ENCODE measurements at places on chromosomes 2 and 18.

GRCh38 chr18:48342581-48342980 lies 66.6 kb downstream of the ZBTB7C start:
- DNase-seq: no peak

DNA sequence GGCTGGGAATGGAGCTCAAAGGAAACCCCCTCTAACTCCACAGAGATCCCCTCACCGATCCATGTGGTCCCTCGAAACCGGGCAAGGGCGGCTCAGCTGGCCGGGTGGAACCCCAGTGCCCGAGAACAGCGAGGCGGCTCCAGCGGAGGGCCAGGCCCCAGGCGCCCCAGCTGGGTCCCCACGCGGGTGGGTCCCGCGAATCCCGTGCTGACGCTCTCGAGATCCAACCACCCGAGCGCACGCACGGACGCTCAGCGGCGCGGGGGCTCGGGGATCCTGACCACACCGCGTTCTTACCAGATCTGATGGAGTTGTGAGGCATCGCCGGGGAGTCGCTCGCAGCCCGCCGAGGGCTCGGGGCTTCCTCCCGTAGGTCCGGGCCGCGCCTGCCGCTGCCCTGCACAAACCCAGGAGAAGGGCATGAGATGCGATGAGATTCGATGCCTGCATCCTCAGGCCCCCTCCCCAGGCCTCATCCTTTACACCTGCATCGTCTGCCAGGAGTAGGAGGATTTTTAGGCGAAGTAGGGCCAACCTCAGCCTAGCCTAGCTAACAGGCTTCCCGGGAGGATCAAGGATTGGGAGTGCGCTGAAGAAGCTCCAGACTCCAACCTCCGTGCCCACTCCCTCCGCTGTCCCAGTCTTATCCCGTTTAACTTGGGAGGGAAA lies 514 bp downstream of the PAX8 start:
- DNase-seq: no peak

DNA sequence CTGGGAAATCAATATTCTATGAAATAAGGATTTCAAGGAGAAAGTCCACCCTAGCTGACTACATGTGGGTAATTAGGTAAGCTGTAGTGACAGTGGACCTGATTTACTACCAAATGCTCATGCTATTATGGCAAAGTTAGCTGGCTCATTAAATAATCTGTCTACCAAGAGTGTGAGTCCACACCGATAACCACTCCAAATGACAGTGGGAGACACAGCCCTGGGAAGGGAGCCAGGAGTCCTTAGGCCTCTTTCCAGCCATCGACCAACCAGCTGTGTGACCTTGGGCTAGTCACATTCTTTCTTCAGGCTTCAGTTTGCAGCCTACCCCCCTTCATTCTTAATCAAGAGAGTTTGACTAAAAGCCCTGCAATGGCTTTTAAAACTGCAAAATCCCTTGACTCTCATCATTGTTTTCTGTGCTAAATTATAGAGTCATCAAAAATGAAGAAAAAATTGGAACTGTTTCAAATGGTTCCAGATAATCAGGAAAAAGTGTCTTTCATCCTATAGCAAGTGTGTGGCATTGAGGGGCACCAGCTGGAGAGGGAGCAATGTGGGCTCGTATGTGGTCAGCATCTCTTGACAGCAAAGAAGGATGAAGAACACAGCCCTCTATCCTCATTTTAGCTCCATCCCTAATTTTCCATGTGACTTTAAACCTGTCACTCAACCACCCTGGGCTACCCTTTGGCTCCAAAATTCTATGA lies 45.6 kb upstream of the SLC14A2 start:
- no peak for DNase-seq

DNA sequence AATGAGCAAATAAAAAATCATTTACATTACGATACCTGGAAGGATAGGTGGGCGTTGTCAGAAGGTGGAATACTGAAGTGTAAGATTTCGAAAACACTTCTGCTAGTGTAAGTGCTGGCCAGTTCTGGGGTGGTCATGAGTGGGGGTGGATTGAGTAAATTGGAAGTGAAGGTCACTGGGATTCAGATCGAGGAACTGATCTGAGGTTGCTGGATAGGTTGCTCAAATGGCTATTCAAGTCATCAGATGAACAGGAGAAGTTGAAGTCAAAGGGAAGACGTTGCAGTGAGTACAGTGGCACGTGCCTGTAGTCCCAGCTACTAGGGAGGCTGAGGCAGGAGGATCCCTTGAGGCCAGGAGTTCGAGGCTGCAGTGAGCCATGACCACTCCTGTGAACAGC lies 95.7 kb downstream of the MALT1 start:
- no peak for DNase-seq

DNA sequence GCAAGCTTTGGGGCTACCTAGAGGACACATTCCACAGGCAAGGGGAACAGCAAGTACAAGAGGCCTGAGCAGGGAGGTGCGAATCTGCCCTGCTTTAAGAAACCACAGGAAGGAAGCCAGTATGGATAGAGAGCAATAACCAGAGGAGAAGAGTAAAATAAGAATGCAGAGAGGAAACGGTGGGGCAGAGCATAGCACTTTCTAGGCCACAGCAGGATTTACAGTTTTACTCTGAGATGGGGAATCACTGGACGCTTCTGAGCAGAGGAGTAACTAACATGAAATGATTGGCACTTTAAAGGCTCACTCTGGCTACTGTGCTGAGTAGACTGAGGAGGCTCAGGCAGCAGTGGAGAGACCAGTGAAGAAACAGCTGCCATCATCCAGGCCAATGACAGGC lies 23.8 kb downstream of the AAK1 start:
- no peak for DNase-seq

DNA sequence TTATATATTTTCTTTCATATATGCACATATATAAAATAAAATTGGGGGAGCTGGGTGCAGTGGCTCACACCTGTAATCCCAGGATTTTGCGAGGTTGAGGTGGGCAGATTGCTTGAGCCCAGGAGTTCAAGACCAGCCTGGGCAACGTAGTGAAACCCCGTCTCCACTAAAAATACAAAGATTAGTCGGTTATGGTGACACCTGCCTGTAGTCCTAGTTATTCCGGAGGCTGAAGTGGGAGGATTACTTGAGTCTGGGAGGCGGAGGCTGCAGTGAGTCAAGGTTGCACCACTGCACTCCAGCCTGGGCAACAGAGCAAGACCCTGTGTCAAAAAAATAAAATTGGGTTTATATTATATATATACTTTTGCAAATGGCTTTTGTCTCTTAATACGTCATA lies 39.6 kb upstream of the TFCP2L1 start:
- DNase-seq: no peak

GRCh38 chr18:70994116-70994515 lies 705.3 kb downstream of the SOCS6 start:
- DNase-seq: no peak

- DNase-seq: no peak
These were observed 9.5 kb downstream of the CHPF start for GRCh38 chr2:219533930-219534661.

- no peak for DNase-seq
These were observed 65.9 kb upstream of the YWHAQ start for GRCh38 chr2:9696731-9697130.

DNA sequence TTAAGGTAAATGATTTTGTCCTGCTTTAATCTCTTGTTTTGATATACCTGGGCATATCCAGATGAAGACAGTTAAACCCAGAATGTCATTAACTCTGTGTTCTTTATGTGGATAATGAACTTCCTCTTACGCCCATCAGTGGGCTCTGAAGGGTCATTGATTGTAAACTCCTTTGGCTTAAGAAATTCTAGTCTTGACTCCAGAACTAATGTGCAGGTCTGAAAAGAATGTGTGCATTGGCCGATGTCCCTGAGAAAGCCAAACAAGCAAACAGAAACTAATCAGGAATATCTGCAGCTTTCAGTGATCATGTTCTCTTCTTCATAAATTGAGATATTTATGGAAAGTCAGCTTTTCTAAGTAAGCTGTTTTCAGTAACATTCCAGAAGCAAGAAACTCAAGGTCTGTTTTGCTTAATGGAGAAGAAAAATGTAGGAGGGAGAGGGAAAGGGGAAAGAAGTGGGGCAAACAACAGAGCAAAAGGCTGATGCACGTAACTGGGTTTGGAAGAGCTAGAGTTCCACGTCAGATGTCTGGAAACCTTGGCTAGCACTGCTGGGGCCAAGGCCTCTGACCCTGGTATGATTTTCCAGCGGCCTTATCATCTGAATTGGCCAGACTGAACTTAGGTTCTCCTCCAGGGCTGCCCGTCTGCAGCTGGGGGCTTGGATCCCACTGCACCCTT lies 61.3 kb upstream of the FHL2 start:
- DNase-seq: no peak

DNA sequence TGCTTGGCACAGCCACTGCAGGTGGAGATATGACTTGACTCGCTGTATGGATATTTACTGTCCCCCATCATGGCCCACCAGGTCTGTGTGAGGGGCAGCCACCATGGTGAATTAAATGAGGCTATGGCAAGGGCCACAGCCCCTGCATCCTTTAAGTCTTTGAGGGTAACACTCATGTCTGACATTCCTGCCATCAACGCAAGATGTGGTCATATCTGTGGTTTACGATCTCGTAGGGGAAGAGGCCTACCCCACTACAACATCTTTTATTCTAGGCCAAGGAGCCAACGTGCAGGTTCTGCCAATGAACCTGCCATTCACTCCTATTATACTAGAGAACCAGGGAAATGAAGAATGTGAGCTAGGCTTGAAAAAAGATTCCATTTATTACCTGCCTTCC lies 381.6 kb upstream of the ID2 start:
- DNase-seq: no peak

DNA sequence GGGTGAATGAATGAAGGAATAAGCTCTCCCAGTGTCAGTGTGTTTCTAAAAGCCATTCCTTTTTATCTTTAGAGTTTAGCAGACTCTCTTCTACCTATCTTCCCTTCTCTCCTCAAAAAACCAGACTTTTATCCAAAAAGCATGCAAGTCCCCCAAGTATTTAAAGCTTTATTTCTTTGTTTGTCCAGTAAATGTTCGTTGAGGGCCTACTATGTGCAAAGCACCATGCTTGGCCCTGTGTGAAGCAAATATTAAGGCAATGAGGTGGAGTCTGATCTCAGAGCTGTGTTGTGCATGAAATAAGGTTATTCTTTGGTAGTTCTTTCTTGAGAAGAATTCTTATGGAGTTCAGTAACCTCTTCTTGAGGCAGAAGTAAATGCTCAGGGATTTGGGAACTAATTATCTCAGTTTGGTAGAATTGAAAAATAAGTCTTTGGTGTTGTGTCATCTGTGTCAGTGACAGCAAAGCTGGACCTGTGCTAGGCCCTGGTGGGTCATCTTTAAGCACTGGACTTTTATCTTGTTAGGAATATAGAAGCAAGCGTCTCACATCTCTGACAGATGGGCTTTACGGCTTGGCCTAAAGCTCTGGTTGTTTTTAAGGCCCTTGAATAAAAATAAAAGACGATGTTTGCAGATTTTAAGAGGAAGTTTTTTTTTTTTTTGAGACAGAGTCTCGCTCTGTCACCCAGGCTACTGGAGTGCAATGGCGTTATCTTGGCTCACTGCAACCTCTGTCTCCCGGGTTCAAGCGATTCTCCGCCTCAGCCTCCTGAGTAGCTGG lies 28.1 kb upstream of the CASP10 start:
- no peak for DNase-seq

GRCh38 chr2:85953476-85953875 lies 64.7 kb upstream of the ST3GAL5 start:
- DNase-seq: no peak

DNA sequence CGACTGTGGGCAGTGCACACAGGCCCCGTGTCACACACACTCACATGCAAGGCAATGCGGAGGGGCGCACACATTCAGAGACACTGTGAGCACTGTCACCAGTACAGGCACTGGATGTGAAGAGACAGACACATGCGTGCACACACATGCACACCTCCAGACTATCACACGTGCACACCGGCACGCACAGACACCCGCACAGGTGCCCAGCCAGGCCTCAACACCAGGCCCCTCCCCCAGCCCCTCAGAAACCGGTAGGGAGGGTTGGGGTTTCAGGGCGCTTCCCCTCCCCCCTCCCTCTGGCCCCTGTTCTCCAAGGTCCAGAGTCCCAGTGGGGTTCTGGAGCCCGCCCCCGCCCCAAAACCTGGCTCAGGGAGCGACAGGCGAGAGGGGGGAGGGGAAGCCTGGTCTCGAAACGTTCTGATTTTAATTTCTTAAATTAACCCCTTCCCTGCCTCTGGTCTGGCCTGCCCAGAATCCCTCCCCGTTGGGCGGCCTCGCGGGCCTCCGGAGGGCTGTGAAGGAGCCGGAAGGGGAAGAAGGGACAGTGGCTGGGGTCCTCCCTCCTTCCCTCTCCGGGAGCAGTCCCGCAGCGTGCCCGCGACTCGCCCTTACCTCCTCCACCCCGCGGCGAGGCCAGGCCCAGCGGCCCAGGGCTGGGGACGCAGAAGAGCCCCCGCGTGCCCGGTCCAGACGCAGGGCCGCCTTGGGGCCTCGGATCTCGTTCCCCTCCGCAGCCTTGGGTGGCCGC lies 558 bp downstream of the FBXO41 start:
- DNase-seq: peak; percentile 18

DNA sequence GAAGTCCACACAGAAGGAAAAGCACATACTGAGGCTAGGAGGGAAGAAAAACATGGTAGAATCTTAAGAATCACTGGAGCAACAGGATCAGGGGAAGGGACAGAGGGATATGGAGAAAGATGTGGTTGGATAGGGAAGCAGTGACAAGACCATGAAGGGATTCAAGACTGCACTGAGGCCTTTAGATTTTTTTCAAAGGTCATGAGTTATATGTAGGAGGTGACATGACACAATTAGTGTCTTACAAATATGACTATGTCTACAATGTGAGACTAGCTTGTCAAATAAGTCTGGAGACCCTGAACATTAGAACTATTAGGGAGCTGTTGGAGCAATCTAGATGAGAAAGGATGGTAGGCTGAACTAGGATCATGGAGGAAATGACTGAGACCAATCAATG lies 1130.3 kb upstream of the ZEB2 start:
- DNase-seq: no peak

DNA sequence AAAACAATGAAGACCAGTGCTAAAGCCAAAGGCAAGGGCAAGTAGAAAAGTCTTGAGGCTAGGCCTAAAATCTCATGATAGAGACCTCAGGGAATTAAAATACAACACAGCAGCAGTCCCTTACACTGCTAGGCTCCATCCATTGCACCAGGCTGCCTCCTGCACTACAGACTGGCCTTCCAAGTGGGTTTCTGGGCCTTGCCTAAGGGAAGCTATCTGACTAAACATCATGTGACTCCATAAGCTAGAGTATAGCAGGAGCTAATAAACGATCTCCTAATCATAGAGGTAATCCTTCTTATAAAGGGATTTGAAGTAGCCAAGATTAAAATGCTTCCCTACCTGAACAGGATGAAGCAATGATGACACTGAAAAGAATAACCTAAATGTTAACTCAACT lies 77.6 kb upstream of the NFU1 start:
- no peak for DNase-seq

DNA sequence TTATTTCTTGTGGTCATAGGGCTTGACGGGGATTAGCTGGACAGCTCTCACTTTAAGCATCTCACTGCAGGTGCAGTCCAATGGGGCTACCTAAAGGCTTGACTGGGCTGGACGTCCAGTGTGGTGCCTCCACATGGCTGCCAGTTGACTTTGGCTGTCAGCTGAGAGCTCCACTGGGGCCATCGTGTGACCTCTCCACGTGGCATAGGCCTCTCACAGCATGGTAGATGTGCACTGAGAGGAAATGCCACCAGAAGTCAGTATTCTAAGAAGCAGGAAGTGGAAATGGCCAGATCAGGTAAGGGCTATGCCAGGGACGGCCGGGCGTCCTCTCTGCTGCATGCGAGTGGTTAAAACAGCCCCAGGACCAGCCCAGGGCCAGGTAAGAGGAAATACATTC lies 105.2 kb upstream of the TWIST2 start:
- no peak for DNase-seq
